D341Med (cell line): ENCODE measurements at places on chromosomes 11 and 22.

DNA sequence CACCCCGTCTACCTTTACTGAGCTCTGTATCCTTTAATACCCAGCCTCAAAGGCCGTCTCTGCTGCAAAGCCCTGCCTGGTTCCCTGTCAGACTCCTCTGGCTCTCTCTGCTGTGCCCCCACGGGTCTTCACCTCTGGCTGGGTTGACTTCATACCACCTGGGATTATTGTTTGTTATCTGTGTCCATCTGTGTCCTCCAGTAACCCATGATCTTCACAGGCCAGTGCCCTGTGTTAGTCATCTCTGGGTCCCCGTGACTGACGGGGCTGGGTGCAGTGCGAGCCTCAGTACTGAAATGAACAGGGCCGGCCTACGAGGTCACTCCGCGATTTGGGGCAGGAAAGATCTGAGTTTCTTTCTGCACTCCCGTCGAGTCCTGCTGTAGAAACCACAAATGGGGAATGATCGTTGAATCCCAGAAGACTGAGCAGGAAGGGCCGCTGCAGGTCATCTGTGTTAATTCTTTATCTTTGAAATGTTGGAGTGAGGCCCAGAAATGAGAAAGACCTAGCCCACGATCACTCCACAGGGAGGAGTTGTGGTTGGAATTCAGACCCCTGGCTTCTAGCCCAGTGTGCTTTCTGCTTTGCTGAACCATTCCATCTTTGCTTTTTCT, 12.3 kb upstream of the TUB start:
- DNase-seq = no peak

DNA sequence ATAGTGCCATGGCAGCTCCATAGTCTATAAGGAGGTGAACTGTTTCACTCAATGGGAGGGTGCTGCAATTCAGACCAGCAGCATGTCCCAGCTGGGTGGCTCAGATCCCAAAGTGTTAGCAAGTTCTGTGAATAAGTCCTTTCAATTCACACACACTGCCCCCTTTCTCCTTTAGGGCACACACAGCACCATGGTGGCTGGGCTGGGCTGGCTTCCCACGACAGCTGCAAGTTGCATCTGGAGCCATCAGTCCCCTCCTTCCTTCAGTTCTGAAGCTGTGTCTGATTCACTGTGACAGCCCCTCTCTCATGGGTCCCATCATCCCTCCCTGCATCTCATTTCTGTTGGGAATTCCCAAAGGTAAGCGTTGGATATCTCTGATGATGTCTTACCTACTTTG, 324.1 kb upstream of the NCAM1 start:
- no peak for DNase-seq

GRCh38 chr11:3732671-3733436, 61.7 kb upstream of the CHRNA10 start:
- DNase-seq = no peak

GRCh38 chr11:10303558-10304363, 1.1 kb upstream of the ADM start:
- DNase-seq = no peak

- no peak for DNase-seq
Observed at GRCh38 chr22:31942091-31942490, 2.2 kb upstream of the YWHAH start.

GRCh38 chr22:49672014-49672516, 155.6 kb downstream of the BRD1 start:
- no peak for DNase-seq

DNA sequence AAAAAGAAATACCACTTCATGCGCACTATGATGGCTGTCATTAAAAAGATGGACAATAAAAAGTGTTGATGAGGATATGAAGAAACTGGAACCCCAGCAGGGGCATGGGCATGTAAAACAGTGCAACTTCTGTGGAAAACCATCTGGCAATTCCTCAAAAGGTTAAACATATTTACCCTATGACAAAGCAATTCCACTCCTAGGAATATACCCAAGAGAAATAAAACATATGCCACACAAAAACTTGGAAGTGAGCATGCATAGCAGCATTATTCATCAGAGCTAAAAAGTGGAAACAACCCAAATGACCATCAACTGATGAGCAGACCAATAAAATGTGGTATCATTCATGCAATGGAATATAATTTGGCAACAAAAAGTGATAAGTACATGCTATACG, 50.1 kb downstream of the LRRC32 start:
- no peak for DNase-seq

DNA sequence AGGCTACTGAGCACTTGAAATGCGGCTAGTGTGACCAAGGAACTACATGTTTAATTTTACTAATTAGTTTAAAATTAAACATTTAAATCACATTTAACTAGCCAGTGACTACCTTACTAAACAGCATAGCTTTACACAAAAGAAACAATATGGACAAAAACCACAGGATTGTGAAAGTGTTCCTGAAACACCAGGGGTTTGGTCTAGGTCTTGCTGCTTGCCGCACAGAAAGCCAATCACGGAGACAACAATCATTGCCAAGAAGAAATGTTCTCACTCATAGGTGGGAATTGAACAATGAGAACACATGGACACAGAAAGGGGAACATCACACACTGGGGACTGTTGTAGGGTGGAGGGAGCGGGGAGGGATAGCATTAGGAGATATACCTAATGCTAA, 309.5 kb downstream of the C11orf87 start:
- DNase-seq = no peak

DNA sequence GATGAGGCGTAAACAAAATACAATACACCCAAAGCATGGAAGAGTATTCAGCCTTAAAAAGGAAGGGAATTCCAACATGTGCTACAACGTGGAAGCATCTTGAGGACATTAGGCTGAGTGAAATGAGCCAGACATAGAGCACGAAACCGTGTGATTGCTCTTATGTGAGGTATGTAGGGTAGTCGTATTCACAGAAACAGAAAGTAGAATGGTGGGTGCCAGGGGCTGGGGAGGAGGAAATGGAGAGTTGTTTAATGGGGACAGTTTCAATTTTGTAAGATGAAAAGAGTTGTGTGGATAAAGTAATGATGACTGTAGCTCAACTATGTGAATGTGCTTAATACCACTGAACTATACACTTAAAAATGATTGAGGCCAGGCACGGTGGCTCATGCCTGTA, 10.2 kb upstream of the KMT5B start:
- no peak for DNase-seq

DNA sequence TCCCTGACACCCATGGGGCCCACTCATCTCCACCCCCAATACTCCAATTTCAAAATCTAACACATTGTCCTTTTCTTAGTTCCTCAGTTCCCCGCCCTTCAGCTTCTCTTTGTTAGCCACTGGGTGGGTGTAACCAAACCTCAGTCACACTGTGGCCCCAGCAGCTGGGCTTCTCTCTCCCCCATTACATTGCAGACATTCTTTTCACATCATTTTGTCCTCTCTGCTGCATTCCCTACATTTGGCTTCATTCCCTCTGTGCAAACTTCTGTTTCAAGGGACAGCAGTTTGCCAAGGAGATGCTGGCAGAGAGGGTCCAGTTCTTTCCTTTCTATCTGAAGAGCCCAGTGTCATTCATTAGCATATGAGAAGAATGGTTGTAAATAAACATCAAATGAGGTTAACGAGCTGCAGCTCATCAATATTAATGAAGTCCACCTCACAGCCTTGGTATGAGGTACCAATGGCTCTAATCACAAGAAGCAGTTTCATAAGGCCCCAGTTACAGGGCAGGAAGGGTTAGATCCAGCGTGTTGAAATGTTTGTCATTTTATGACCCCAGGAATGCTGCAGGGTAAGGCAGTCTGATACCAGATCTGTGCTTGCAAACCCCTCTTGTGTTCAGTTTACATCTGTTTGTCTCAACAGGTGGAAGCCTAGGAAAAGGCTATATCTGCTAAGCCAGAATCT, 72.3 kb downstream of the ARFGAP2 start:
- no peak for DNase-seq

DNA sequence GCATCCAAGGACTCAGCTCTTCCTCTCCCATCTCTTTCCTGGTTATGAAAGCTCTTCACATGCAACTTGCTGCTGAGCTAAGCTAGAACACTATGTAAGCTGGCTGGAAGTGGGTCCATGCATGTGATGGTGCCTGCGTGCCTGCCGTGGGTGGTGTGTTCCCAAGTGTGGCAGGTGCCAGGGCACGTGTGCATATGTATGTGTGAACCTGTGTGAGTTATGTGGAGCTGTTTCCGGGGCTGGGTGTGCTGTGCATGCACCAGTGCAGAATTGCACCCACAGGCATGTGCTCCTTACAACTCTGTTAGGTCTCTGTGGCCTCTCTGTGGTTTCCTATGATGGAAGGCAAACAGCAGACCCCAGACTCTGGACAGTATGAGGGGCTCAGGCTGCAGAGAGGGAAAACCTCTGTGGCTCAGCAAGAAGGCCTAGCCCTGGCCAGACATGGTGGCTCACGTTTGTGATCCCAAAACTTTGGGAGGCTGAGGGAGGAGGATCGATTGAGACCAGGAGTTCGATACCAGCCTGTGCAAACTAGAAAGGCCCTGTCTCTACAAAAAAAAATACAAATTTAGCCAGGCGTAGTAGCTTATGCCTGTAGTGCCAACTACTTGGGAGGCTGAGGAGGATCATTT, 4.1 kb upstream of the P2RY6 start:
- no peak for DNase-seq

DNA sequence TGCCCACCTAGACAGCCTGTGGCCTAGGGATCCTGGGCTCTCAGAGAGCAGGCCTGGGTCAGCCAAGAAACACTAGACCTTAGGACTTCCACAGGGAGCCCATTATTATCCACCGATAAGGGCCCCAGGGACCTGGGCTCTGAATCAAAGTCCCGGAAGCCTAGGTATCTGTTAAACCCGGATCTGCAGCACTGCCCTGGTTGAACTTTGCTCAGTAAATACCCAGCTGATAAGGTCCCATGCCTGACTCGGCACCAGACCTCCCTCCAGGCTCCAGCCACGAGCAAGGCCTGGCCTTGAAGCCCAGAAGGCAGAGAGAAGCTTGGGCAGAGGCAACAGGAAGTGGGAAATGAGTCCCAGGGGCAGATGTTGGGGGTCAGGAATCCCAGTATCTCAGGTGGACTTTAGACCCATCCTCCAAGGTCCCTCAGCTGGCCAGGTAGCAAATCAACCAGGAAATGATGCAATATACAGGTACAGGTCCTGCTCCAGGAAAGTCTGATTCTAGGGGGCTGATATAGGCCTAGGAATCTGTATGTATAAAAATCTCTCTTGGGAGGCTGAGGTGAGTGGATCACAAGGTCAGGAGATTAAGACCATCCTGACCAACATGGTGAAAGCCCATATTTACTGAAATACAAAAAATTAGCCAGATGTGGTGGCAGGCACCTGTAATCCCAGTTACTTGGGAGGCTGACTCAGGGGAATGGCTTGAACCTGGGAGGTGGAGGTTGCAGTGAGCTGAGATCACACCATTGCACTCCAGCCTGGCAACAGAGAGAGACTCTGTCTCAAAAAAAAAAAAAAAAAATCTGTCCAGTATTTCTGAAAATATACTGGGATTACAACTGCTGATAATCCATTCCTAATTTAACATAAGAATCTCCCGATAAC, 18.7 kb downstream of the POU2AF1 start:
- DNase-seq = no peak

DNA sequence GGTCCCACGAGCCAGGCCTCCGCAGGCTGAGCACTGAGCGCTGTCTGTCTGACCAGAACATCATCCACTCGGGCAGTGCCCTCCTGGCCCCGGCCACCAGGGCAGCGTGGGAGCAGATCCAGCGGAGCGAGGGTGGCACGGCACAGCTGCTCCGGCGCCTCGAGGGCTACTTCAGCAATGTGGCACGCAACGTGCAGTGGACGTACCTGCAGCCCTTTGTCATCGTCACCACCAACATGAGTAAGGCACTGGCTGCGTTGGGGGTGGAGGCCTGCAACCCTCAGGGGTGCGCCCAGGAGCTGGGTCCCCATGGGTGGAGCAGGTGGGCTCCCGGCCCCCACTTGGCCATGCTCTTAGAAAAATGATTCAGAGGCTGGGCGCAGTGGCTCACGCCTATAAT, 49.7 kb upstream of the PRODH start:
- no peak for DNase-seq

GRCh38 chr11:3186166-3186953, 21.2 kb upstream of the OSBPL5 start:
- DNase-seq = no peak

DNA sequence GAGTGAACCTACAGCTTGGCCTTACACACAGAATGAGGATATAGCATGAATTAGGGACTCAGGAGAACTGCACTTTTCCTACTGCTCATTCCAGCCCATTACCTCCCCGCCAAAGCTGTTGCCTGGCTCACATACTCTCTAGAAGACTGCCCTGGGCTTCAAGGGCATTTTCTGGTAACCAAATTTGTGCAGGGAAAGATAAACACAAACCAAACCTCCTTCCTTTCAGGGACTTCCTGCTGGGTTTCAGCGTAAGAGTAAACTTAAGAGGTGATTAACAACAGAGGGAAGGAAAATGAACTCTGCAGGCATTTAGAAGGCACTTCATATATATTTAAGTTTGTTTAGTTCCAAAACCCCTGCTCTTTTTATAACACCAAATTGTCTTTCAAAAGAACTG, 194.9 kb downstream of the SWAP70 start:
- DNase-seq = no peak

DNA sequence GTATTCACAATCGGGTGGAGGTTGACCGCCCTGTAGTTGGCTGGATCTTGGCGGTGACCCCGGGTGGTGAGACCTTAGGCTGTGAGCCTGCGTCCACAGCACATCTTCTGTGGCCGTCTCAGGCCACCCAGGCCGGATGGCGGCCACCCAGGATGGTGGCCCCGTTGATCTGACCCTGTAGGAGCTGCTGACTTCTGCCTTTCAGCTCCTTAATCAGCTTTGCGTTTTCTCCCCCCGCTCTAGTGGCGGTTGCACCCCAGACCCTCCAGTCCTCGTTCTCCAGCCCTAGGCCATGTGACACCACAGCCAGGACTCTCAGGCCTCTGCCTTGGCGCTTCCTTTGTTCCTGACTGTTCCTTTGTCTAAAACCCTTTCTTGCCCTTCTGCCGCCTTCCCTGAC, 244.0 kb downstream of the TBC1D22A start:
- no peak for DNase-seq

DNA sequence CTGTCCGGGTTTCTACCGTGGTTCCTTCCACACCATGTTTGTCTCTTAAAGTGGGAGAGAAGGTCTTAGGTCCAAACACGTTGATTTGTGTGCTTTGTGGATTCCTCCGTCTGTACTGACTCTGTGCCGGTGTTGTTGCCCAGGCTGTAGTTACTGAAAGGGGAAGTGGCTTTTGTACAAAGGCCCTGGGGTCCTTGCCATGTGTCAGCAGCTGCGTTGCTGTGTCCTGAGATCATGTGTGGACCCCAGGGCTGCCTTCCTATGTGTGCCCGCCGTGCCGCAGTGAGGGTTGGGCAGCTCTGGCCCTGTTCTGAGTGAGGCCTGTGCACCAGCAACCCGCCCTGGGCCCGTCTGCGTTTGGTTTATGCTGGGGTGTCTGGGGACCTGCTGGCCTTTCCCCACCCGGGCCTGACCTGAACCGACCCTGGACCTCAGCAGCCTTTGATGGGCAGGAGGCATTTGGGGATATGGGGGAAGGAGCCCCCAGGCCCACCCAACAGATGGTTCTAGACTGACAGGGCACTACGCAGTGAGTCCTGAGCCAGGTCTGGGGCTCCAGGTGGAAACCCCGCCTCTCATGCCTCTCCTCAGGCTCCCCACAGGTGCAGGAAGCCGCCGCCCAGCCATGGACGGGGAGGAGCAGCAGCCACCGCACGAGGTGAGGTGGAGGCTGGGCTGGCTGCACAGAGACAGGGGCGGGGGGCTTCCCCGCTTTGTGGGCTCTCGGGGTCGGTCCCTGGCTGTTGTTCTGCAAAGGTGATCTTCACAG, 6.9 kb downstream of the TRABD start:
- DNase-seq = no peak
